Activated CD4-positive, alpha-beta T cell treated with anti-CD3 and anti-CD28 coated beads, Interleukin-2, amount 50 U/mL, for 1 hour (primary cell): ENCODE measurements at places on chromosomes 5 and 9.
A peak's percentile ranks its signal among the peaks of the same experiment; 100 is the strongest.

GRCh38 chr5:130065617-130066016 is 161.4 kb downstream of the CHSY3 start:
- no peak for DNase-seq

- DNase-seq = no peak
Observed at GRCh38 chr5:64831996-64832395, 63.3 kb downstream of the CWC27 start.

- no peak for DNase-seq
Observed at GRCh38 chr5:6899221-6899620, 186.0 kb downstream of the TENT4A start.

DNA sequence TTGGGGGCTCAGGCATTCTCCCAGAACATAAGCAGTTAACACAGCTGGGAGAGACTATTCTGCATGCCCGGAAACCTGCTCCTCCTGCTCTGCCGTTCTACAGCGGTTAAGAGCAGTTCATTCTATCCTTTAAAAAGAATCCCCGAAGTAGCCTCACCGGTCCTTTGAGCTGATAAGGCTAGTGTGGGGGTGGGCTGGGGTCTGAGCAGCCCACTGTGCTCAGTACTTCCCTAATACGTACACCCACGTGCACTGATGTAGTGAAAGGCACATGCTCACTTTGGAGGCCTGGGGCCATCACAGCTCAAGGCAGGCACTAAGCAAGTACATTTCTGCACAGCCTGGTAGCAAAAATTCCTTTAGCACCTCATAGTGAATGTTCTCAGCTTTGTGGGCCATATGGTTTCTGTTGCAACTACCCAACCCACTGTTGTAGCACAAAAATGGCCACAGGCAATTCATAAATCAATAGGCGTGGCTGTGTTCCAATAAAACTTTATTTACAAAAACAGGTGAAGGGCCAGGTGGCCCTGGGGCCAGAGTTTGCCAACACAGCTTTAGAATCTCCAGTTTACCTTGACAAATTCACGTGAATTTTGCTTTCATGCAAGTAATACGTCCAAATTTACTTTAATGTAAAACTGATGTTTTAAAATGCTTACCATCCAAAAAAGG is 136.4 kb downstream of the ZNF354C start:
- DNase-seq = no peak

GRCh38 chr5:35004200-35004599 is 43.5 kb downstream of the AGXT2 start:
- no peak for DNase-seq

DNA sequence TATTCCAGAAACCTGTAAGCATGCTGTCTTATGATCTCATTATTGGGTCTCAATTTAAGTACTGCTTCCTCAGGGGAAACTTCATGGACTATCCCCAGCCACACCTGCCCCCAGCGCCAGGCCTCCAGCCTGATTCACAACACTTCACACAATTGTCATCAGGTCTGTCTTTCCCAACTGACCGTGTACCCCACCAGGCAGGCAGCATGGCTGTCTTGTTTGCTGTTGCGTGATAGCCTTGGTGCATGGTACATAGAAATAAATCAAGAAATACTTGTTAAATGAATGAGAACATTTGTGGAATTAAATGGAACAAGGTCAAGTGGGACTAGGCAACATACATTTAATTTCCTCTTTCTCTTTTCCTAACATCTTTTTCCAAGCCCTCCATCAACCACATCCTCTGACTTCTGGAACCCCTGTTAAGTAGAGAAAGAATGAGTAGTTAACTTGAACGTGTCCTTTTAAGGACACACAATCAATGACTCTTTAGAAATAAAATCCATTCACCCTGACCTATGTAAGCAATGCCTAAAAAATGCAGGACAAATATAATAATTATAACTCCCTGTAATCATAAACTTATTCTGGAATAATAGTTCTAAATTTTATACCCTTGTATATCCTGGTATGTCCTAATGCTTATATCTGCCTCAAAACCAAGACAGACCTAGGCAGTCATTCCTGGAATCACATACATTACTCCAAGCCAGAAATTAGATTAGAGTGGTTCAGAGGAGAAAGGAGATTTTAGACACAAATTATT is 17.2 kb upstream of the THG1L start:
- DNase-seq = no peak

- DNase-seq = no peak
Observed at GRCh38 chr9:78595200-78595945, 298.4 kb downstream of the PSAT1 start.

GRCh38 chr5:95152535-95152934 is 132.4 kb downstream of the MCTP1 start:
- no peak for DNase-seq

DNA sequence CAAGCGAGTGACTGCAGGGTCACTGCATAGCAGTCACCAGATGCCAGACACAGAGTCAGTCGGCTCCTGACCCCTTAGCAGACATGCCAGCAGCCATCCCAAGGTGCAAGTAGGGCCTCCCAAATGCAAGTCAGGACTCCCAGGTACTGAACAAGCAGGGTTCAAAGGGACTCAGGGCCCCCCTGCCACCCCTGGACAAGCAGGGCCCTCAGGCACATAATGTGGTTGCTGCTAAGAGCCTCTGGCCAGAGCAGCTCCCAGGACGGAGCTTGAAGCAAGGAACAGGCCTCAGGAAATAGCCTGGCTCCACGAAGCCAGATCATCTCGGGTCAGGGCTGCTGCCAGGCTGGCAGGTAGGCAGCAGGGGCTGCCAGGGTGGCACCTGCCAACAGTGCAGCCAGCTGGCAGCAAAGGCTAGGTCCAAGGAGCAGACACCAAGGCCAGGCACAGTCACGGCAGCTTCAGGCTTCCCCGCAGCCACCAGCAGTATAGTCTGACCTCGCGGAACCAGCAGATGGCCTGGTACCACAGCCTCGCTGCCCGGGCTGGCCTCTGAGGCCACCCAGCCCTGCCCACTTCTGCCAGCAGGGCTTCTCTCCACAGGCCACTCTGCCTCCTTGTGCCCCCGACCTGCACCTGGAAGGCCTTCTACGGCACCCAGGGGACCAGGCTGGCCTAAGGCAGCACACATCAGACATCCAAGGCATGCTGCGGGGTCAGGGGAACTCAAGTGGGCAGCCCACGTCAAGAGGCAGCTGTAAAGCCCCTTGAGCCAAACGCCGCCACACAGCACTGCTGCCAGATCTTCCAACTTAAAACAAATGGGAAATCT is 7.4 kb downstream of the EEIG1 start:
- DNase-seq = no peak

DNA sequence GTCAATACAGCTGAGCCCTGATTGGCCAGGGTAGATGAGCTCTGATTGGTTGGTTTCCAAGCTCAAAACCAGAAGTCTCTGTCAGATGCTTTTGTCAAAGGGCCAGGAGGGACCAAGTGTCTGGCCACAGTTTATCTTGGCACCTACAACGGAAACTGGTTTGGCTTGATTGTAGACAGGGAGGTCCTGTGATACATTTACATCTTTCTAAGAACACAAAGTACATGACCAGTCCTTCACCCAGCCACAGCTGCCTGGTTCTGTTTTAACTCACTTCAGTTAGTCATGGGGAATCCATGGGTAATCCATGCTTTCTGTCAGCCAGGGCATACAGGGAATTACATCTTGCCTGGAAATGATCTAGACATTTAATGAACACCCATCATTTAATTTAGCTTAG is 171.2 kb downstream of the SLC12A2 start:
- DNase-seq = no peak

DNA sequence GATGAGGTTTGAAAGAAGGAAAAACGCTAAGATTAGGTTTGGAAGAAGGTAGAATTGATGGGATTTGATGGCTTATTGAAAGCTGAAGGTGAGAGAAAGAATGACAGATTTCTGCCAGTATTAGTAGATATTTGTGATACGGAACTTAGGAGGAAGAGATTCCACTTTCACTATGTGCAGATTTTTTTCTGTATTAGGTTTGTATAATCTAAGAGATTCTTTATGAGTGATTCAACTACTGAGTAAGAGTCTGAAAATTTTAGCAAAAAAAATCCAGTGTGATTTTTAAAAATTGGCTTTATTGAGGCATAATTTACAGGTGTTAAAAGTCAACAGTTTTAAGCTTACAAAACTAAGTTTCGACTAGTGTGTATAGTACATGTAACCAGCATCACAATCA is 54.1 kb downstream of the AP3S1 start:
- no peak for DNase-seq

GRCh38 chr5:131635684-131636572 is 899 bp upstream of the RAPGEF6 start:
- DNase-seq = peak; percentile 11

- no peak for DNase-seq
Observed at GRCh38 chr5:52808316-52808901, 20.7 kb downstream of the ITGA1 start.

DNA sequence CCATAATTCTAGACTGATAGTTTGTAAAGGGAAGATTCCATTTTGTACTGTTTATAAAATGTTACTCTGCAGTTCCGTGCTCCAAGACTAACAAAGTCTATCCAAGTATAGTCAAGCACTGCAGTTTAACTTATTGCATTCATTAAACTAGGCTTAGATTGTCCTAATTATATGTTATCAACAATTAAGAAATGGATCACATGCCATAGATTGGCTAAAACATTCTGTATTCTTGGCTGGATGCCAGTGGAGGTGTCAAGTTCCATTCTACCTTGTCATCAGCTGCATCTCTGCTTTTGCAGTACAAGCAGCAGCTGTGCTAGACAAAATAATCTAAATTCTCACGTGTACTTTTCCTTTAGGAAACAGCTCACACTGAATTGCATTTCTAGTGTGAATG is 69.4 kb upstream of the MEF2C start:
- DNase-seq = no peak

DNA sequence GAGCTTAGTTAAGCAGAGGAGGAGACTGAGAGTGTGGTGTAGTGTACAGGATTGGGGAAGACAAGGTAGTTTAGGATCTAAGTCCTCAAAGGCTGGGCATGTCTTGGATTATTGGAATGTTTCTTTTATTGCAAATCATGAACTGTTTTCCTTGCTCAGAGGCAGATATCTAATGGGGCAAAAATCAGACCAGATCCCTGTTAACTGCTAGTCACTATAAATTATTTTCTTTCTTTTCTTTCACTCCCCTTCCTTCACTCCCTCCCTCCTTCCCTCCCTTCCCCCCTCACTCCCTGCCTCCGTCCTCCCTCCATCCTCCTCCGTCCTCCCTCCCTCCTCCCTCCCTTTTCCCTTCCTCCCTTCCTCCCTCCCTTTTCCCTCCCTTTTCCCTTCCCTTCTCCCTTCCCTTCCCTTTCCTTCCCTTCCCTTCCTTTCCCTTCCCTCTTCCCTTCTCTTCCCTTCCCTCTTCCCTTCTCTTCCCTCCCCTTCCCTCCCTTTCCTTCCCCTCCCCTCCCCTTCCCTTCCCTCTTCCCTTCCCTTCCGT is 117.9 kb downstream of the WDR70 start:
- no peak for DNase-seq

GRCh38 chr5:73954381-73954780 is 328.4 kb downstream of the ARHGEF28 start:
- DNase-seq = no peak
